RPMI7951 (cell line): ENCODE measurements at places on chromosomes 1 and 21. TPM values are rescaled to one million over a fixed set of nuclear protein-coding genes. Genes with fewer than 3 reads are reported as not detected.

HAO2 gene
- not detected in 2 replicates for total RNA-seq

COL6A1 gene
- 760 and 970 TPM in 2 replicates for total RNA-seq

ACP6 gene
- 5.7 and 7.9 TPM in 2 replicates for total RNA-seq

LBR gene
- total RNA-seq: 26.1 and 38.2 TPM in 2 replicates

CFHR1 gene
- total RNA-seq: not detected in 2 replicates

PAQR7 gene
- 3.2 and 5.0 TPM in 2 replicates for total RNA-seq

FCRL4 gene
- not detected in 2 replicates for total RNA-seq

DRAM2 gene
- 57.0 and 60.2 TPM in 2 replicates for total RNA-seq

UBE4B gene
- total RNA-seq: 29.1 and 33.5 TPM in 2 replicates
